Tibial nerve (tissue), 4 donors: ENCODE measurements at places on chromosomes 4 and X. TPM values are rescaled to one million over a fixed set of nuclear protein-coding genes. Genes with fewer than 3 reads are reported as not detected.

GRCh38 chr4:10006601-10007435, 14.5 kb downstream of the SLC2A9 start:
- no peak overlapping the region for H3K4me3 ChIP-seq
- no peak for DNase-seq
- H3K27me3 ChIP-seq: no peaks in the 10 kb centered on the region
- peaks cover 21% of the 10 kb centered on the region for H3K4me1 ChIP-seq

DNA sequence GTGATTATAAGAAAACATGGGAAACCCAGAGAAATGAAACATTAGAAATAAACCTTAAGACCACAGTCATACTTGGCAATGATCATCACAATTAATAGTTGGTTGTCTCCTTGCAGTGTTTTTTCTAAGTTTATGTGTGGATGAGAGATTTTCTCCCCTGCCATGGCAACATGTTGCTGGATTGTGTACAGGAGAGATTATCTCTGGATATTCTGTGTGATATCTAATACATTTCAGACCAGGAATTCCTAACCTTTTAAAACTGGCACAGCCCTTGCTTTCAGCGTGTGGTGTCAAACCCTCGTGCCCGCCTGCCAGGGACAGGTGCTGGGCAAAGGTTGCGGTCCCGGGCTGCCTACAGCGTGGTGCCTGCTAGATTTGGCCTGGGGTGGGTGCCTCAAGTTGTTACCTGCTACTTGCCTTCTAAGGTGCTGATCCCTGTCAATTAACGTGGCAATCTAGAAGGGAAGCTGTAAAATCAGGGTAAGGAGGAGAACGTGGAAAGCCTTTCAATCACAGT, 100.5 kb downstream of the TMEM131L start:
- DNase-seq: no peak
- no peak overlapping the region for H3K27ac ChIP-seq

DNA sequence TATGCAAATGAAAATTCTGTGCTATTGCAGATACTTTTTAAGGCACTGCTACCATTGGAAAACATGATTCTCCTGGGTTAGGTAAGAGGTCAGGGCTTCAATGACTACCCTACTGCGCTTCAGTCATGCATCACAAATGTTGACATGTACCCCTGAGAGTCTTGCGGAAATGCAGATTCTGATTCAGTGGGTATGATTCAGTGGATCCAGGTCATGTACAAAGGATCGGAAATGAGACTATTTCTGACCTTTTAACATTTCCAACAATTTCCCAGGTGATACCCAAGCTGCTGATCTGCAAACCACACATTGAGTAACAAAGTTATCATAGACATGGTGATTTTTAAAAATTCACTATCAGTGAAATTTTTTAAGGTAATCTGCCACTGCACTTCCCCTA, 62.6 kb downstream of the DDX53 start:
- H3K27ac ChIP-seq: no peak overlapping the region
- H3K36me3 ChIP-seq: no peaks in the 10 kb centered on the region
- H3K27me3 ChIP-seq: no peaks in the 10 kb centered on the region
- no peak overlapping the region for H3K4me3 ChIP-seq
- no peaks in the 10 kb centered on the region for H3K4me1 ChIP-seq
- DNase-seq: no peak

DNA sequence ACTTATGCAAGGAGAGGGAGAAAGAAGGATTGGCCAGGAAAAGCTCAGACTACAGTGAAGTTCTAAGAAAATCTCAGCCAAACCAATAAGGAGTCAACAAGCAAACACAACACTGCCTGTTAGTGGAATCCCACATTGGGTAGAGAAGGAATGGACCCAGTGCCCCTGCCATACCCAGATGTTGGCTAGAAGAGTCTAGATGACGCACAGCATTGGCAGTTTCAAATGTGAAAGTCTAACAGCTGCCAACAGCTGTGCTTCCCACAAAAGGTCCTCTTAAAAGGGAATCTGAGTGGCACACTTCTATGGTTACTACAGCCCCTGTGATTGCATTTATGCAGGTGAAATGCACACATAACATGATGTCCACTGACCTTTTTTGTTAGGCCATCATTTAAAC, 37.2 kb upstream of the CPEB2 start:
- no peaks in the 10 kb centered on the region for H3K36me3 ChIP-seq
- DNase-seq: no peak
- no peak overlapping the region for H3K4me3 ChIP-seq
- H3K27ac ChIP-seq: no peak overlapping the region
- H3K27me3 ChIP-seq: no peaks in the 10 kb centered on the region

DNA sequence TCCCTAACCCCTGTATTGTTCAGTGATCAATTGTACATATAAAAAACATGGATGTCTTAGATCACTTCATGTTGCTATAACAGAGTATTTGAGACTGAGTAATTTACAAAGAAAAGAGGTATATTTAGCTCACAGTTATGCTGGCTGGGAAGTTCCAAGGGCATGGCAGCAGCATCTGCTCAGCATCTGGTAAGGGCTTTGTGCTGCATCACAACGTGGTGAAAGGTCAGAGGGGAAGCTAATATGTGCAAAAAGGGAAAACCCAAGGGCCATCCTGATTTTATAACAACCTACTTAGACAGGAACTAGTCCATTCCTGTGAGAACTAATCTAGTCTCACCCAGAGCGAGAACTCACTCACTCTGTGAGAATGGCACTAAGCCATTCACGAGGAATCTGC, 128.2 kb upstream of the OTUD4 start:
- H3K36me3 ChIP-seq: no peaks in the 10 kb centered on the region
- no peak overlapping the region for H3K27ac ChIP-seq
- DNase-seq: no peak
- H3K27me3 ChIP-seq: no peaks in the 10 kb centered on the region

DNA sequence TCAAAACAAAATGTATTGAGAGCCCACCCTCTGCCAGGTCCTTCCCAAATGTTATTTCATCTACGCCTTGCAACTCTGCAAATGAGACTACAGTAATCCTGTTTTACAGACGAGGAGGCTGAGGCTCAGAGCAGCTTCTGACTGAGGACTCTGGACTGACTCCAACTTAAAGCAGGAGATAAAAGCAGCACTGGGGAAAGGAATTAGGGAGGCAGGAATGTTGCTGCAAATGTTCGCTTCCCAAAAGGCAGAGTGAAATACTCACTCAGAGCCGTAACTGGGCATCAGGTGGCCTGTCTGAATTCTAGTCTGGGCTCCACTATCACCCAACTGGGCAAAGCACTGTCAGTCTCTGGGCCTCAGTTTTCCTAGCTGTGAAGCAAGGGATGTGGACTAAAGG, 94.7 kb upstream of the SRD5A3 start:
- no peak overlapping the region for H3K4me3 ChIP-seq
- no peak overlapping the region for H3K27ac ChIP-seq
- no peaks in the 10 kb centered on the region for H3K36me3 ChIP-seq
- DNase-seq: no peak
- no peaks in the 10 kb centered on the region for H3K27me3 ChIP-seq

- no peak overlapping the region for H3K27ac ChIP-seq
- H3K4me3 ChIP-seq: no peak overlapping the region
- H3K4me1 ChIP-seq: no peaks in the 10 kb centered on the region
- peaks cover 58% of the 10 kb centered on the region for H3K27me3 ChIP-seq
- no peaks in the 10 kb centered on the region for H3K36me3 ChIP-seq
Observed at GRCh38 chrX:153671589-153672530, 1.8 kb downstream of the PNCK start.

- peak overlapping the region; percentile 58 for H3K4me3 ChIP-seq
- DNase-seq: no peak
- H3K27ac ChIP-seq: peak overlapping the region; percentile 68
- H3K36me3 ChIP-seq: no peaks in the 10 kb centered on the region
- H3K27me3 ChIP-seq: peaks cover 18% of the 10 kb centered on the region
Observed at GRCh38 chrX:106612393-106612763, 600 bp downstream of the RADX start.

GRCh38 chr4:74324262-74324661, 16.0 kb downstream of the EPGN start:
- DNase-seq: no peak
- no peak overlapping the region for H3K27ac ChIP-seq
- H3K4me1 ChIP-seq: no peaks in the 10 kb centered on the region
- H3K36me3 ChIP-seq: no peaks in the 10 kb centered on the region
- H3K27me3 ChIP-seq: no peaks in the 10 kb centered on the region
- H3K4me3 ChIP-seq: no peak overlapping the region

Gene LINC00632
- 114 TPM for total RNA-seq

Gene SHOX
- not detected for total RNA-seq

Gene PPARGC1A
- 4.6 TPM for total RNA-seq

Gene SOX3
- total RNA-seq: not detected

Gene AKAP14
- total RNA-seq: not detected

Gene PDLIM3
- 24.5 TPM for total RNA-seq
